ENCODE measurements at places on chromosomes 6 and 20. TPM values are rescaled to one million over a fixed set of nuclear protein-coding genes. Genes with fewer than 3 reads are reported as not detected.
A peak's percentile ranks its signal among the peaks of the same experiment; 100 is the strongest.

The SAMD5 gene
- not detected for total RNA-seq

The NRSN1 gene
- not detected for total RNA-seq

The CST4 gene
- total RNA-seq, result not detected

DNA sequence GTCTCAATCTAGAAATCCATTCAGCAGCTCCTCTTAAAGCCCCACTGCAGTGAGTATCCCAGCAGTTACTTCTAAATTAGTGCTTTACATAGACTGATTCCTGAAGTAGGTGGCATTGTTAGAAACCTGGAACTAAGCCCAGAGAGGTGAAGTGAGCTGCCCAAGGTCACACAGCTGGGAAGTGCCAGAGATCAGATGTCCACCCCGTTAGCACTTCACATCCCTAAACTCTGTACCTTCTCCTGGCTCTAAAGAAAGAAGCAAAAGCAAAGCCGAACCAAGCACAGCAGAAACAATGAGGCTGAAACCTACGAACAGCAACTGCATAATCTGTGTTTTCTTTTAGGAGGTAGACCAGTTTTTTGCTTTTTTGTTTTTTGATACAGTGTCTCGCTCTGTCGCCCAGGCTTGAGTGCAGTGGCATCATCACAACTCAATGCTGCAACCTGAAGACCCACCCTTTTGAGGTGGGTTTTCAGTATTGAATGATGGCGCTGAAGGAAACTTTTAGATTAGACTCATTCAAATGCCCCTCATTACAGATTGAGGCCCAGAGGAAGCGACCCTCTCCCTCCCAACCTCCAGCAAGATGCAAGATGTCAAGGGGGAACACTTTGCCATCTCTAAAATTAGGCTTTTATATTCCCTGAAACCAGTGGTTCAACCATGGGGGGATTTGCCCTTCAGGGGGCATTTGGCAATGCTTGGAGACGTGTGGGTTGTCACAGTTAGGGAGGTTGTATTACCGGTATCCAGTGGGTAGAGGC, 3.2 kb upstream of the ZMYND8 start:
- no peak overlapping the region for H3K4me3 ChIP-seq
- H3K27ac ChIP-seq, result peak overlapping the region; percentile 41
- peaks cover 37% of the 10 kb centered on the region for H3K4me1 ChIP-seq
- peaks cover 9% of the 10 kb centered on the region for H3K36me3 ChIP-seq
- H3K27me3 ChIP-seq, result no peaks in the 10 kb centered on the region
- no peak for DNase-seq

- peak overlapping the region; percentile 87 for H3K4me3 ChIP-seq
- H3K27me3 ChIP-seq, result no peaks in the 10 kb centered on the region
- peaks cover 41% of the 10 kb centered on the region for H3K4me1 ChIP-seq
- DNase-seq, result no peak
- H3K36me3 ChIP-seq, result peaks cover 26% of the 10 kb centered on the region
These were observed 3.0 kb downstream of the RGS19 start for GRCh38 chr20:64076061-64076997.
